ENCODE measurements at places on chromosomes 2 and 18.

DNA sequence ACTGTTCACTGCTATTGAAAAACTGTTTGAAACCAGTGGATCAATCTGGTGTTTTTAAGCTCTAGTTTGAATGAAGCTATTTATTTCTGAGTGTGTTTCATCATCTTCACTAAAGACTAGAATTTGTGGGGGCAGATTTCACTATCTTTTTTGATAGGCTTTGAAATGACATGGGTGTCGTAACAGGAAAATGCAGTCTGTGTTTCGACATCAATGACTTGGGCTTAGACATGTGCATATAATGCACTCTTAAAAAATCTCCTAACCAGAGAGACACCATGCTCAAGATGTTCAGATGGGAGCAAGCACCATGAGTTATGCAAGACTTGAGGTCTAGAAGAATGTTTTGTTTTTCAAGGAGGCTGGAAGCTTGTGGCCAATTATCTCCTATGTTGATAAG is 221.6 kb downstream of the GPD2 start:
- no peak for DNase-seq

GRCh38 chr2:88621432-88621831 is 5.8 kb downstream of the EIF2AK3 start:
- no peak for DNase-seq

DNA sequence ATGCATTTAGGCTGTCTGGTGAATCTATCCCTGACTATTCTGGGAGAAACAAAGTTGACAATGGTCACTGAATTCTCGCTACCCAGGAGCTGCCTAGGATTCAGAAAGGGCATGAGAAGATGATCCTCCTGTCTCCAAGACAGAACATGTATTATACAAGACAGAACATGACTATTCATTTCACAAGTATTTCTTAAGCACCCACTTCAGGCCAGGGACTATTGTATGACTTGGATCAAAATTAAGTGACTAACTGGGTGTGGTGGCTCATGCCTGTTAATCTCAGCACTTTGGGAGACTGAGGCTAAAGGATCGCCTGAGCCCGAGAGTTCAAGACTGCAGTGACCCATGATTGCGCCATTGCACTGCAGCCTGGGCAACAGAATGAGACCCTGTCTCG is 235.8 kb upstream of the RAB12 start:
- DNase-seq = no peak

DNA sequence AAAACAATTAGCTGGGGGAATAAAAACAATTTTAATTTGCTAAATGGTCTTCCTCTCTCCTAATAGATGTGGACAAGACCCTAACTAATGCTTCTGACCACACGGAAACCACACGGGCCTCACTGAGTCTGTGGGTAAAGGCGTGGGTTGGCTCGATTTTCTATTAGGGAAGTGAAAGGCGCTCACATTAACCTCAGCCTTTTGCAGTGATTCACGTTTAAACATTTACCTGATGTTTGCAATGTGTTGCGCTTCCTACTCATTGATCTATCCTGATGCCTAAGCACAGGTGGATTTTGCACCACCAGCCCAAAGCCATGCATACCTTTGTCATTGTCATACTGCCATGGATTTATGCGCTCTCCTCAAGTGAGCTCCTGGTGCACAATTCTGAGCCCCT is 35.6 kb upstream of the NRP2 start:
- no peak for DNase-seq

GRCh38 chr2:222490131-222490530 is 65.8 kb downstream of the SGPP2 start:
- no peak for DNase-seq

DNA sequence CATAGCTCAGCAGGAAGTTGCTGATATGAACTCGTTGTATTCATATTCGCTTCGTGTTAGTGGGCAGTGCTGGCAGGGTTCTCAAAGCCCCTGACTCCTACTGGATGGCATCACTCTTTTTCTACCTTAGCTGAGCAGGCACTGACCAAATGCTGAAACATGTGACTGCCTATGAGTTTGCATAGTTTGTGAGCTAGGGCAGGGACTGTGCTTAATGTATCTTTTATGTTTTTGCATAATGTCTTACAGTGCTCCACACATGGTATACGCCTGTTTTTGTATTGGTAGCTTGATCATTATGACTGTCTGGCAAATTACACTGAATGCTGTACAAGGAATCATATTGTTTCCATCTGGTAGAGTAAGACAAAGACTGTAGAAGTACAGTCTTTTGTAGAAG is 305.3 kb downstream of the PARD3B start:
- DNase-seq = no peak

DNA sequence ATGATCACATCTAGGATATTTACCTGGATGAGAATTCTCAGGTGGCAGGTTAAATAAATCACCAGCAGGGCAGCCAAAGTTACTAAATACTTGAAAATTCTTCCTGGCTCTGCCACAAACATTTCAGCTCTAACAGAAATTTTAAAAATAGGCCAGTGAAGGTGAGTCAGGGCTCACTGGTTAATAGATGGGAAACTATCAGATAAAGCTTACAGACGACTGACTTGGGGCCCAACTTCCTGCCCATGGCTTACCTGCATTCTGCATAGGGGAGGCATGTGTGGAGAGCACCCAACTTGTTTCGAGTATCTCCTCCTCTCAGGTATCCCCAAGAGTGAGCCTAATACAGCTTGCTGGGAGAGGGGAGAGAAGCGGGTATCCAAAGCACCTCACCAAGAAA is 57.8 kb downstream of the SPRED2 start:
- DNase-seq = no peak

DNA sequence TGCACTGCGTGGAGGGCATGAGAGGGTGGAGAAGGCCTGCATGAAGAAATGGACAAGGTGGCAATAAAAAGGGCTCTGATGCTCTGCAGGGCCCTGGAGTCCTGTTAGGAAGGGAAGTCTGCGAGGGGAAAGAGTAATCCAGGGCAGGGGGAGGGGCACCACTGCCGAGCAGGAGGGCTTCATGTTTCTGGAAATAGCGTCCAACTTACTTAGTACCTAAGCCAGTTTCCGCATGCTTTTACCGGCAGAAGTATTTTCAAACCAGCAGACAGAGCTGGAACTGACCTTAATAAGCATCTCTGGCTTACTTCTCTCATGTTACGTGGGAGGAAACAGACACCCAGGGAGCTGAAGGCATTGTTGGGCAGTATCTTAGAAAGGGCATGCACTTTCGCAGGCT is 156.7 kb downstream of the GALNT14 start:
- DNase-seq = no peak

DNA sequence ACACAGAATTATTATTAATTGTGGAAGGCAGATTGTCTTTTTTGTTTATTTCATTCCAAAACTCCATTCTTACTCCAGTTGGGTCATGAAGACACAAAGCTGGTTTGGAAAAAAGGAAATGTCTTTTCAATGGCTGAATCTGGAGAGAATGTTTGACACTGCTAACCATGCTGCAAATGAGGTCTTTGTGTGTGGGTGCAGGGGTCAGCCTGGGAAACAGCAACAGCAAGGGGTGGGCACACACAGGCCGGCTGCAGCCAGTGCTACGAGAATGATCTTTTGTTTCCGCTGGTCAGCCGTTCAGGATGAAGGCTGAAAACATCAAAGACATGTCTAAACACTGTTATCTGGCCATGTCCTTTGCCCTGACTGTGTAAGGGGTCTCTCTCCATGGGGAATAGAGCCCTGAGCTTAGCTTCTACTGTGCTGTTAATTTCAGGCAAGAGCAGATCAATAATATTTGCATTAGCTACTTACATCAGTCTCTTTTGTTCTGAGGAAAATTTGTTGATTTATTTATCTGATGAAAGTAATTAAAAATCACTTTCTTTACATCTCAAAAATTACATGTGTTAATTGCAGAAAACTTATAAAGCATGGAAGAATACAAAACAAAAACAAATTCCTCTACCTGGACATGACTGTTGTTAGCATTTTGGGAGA is 33.3 kb upstream of the E2F6 start:
- DNase-seq = no peak

- DNase-seq = no peak
These were observed 169.4 kb upstream of the FANCL start for GRCh38 chr2:58410549-58410948.

- no peak for DNase-seq
These were observed 3.5 kb upstream of the ZSWIM2 start for GRCh38 chr2:186852508-186852907.

DNA sequence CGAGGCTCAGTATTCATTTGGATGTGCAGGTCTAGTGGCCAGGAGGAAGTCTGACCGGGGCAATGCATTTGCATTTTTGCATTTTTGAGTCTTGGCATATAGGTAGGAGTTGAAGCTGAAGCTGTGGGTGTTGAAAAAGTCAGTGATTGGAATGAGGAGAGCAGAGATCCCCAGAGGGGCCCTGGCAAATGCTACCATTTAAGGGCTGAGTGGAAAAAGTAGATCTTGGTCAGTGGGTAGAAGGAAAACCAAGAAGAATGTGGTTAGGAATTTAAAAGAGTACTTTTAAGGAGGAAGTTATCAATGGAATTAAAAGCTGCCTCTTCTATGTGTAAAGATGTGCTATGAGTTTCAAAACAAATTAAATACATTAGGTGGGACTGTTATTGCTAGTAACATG is 143.0 kb downstream of the ZEB2 start:
- no peak for DNase-seq

GRCh38 chr2:232142049-232142448 is 180.5 kb downstream of the DIS3L2 start:
- DNase-seq = no peak

DNA sequence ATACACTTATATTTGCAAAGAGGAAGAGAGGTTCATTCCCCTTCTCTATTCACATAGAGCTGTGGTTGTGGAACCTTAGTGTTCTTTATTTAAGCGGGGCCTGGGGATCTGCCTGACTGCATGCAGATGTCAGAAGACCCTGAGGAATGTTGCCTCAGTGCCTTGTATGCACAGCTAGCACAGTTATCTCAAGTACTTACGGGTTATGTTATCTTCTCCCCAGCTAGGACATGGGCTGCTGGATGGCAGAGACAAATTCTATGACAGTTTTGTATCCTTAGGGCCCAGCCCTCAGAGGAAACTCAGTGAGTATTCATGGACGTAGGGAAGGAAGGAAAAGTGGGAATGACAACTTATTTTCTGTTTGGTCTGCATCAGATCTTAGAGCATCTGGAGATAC is 37.7 kb upstream of the RTN4 start:
- DNase-seq = no peak

DNA sequence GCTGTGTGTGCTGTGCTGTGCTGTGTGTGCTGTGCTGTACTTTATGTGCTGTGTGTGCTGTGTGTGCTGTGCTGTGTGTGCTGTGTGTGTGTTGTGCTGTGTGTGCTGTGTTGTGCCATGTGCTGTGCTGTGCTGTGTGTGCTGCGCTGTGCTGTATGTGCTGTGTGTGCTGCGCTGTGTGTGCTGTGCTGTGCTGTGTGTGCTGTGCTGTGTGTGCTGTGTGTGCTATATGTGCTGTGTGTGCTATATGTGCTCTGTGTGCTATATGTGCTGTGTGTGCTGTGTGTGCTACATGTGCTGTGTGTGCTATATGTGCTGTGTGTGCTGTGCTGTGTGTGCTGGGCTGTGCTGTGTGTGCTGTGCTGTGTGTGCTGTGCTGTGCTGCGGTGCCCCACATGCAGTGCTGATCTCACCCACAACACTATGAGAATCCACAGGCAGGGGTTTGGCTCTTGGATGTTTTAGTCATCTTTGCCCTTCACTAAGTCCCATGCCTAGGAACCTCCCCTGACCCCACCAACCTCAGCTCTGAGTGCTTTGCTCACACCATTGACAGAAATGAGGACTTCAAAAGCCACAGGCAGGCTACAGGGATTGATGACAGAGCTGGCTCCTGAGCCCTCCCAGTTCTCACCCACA is 30.5 kb upstream of the MAL start:
- DNase-seq = no peak

DNA sequence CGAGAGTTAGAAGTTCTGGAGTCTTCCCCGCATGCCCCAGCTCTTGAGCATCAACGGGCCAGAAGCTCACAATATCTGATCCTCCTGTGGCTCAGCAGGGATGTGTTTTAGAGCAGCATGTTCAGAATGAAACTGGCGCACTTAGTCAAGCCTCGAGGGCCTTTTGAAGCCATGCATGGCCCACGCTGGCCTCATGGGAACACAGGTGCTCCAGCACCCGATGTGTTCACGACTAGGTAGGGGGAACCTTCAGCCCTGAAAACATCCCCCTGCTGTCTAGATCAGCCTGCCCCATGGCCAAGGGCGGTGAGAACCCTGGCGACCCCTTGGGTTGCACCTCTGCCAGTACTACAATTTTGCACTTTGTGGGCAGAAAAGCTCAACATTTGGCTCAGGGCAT is 32.8 kb downstream of the MSH6 start:
- DNase-seq = no peak

DNA sequence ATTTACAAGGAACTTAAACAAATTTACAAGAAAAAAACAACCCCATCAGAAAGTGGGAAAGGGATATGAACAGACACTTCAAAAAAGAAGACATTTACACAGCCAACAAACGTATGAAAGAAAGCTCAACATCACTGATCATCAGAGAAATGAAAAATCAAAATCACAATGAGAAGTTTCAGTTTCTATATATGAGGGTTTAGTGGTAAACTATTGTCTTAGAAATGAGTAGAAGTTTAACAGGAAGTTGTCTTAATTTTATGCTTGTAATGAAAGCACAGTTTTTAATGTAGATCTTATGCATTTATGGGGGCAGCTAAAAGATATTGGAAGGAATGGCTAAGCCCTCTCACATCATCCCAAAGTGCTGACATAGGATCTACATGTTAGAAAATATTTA is 325.4 kb downstream of the ERBB4 start:
- no peak for DNase-seq

DNA sequence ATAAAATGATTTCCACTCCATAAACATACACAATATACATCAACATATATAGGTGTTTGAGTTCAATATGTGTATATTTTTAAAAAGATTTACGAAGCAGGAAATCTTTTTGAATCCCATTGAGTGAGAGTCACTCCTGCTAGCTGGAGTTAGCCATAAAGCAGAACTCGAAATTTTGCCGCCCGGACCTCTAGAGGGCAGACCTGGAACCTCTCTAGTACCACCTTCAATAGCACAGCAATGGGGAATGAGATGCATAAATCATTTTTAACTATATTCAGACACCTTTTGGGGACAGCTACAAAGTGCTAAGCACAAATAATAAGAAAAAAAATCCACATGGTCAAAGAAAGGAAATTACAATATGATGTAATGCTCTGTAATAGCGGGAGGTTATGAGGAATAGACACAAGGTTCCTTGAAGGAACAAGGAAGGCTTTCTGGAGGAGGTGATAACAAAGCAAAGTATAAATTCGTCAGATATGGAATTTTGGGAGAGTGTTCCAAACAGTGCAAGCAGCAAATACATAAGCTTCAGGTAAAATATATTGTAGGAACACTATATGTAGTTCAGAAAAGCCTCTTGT is 533.4 kb downstream of the ERBB4 start:
- no peak for DNase-seq

GRCh38 chr2:180571559-180571958 is 408.8 kb upstream of the UBE2E3 start:
- no peak for DNase-seq

- no peak for DNase-seq
These were observed 221.3 kb upstream of the ITGA4 start for GRCh38 chr2:181235683-181236459.

GRCh38 chr2:205187731-205188130 is 494.6 kb upstream of the NRP2 start:
- no peak for DNase-seq

GRCh38 chr2:216294305-216294704 is 78.0 kb downstream of the MARCHF4 start:
- DNase-seq = no peak

GRCh38 chr2:162197069-162197825 is 45.2 kb upstream of the GCG start:
- DNase-seq = no peak

- no peak for DNase-seq
These were observed 964.7 kb upstream of the ZEB2 start for GRCh38 chr2:145484448-145485097.

GRCh38 chr2:224398289-224398688 is 3.6 kb downstream of the FAM124B start:
- DNase-seq = no peak

Data from stimulated activated CD4-positive, alpha-beta T cell treated with anti-CD3 and anti-CD28 coated beads, Interleukin-1b, Interleukin-23, amount 100 ng/mL, for 1 hour (primary cell).